ENCODE measurements at places on chromosomes 3 and 15. TPM values are rescaled to one million over a fixed set of nuclear protein-coding genes. Genes with fewer than 3 reads are reported as not detected.

CCR4 gene
- total RNA-seq: not detected

IQCF5 gene
- not detected for total RNA-seq

FYCO1 gene
- total RNA-seq: 38.6 TPM

TMOD2 gene
- total RNA-seq: 6.8 TPM

LRRC2 gene
- 2.0 TPM for total RNA-seq

USP8 gene
- total RNA-seq: 17.9 TPM

IGSF10 gene
- total RNA-seq: 0.37 TPM

CLDN1 gene
- 0.82 TPM for total RNA-seq

CPNE9 gene
- not detected for total RNA-seq

ISLR gene
- 27.2 TPM for total RNA-seq

SH3GL3 gene
- total RNA-seq: not detected

RTP1 gene
- total RNA-seq: not detected

SH2D7 gene
- total RNA-seq: 9.3 TPM

PP2D1 gene
- not detected for total RNA-seq

CCNB2 gene
- 1.9 TPM for total RNA-seq

C3orf85 gene
- not detected for total RNA-seq

FBXO40 gene
- total RNA-seq: not detected

SETD2 gene
- 55.4 TPM for total RNA-seq

RBP2 gene
- total RNA-seq: 3.4 TPM

CRABP1 gene
- total RNA-seq: 2.7 TPM

ZNF501 gene
- total RNA-seq: not detected

KBTBD13 gene
- not detected for total RNA-seq

PLCB2 gene
- 12.4 TPM for total RNA-seq

NEIL1 gene
- total RNA-seq: 481 TPM

ERICH6 gene
- not detected for total RNA-seq

RIOX2 gene
- total RNA-seq: 20.5 TPM

EPB42 gene
- not detected for total RNA-seq

HCN4 gene
- not detected for total RNA-seq

P2RY12 gene
- total RNA-seq: 1.1 TPM

TRA2B gene
- total RNA-seq: 83.4 TPM

SLC12A1 gene
- total RNA-seq: not detected

OR5AC2 gene
- total RNA-seq: not detected

LRRC3B gene
- total RNA-seq: not detected

TNNC1 gene
- total RNA-seq: not detected

CCK gene
- 1.9 TPM for total RNA-seq
